ENCODE measurements at places on chromosomes 13 and 19.

DNA sequence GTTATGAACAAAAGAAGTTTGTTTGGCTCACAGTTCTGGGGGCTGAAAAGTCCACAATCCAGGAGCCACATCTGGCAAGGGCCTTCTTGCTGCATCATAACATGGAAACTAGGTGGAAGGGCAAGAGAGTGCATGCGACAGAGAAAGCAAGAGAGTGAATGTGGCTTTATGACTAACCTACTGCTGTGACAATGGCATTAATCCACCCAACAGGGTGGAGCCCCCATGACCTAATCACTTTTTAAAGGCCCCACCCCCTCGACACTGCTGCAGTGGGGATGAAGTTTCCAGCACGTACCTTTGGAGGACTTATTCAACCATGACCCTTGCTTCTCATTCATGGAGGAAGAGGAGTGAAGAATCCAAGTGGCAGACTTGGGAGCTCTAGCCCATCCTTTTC is 30.0 kb upstream of the RFXAP start:
- no peak for DNase-seq

GRCh38 chr19:57816652-57817051 is 1.9 kb upstream of the ZNF552 start:
- DNase-seq: no peak

GRCh38 chr13:108342369-108343289 is 73.1 kb downstream of the TNFSF13B start:
- DNase-seq: no peak

DNA sequence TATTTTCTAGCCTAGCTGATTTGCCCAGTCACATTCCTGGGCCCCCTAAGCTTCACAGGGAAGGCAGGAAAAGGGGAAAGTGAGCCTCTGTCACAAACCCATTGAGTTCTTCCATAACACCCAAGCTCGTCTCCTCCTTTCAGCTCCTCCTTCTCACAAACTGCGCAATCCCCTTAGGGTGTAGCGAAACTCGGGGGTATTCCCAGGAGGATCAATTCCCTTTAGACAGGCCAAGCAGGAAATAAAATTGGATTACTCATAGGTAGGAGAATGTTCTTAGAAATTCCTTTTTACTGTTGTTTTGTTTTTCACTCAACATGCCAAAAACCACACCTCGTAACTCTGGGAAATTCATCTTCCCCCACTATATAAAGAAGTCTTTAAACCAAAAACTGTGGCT is 139.3 kb downstream of the IRS2 start:
- peak; percentile 20 for DNase-seq

- peak; percentile 25 for DNase-seq
These were observed 30.1 kb upstream of the CCDC124 start for GRCh38 chr19:17902701-17903100.

Measured in fibroblast of skin of left biceps (primary cell).